ENCODE measurements at places on chromosomes 3 and 15.

- peak; percentile 57 for DNase-seq
These were observed 364.6 kb upstream of the EPHA6 start for GRCh38 chr3:96449803-96450202.

GRCh38 chr3:10855083-10855870 lies 39.2 kb downstream of the SLC6A11 start:
- no peak for DNase-seq

GRCh38 chr15:53437985-53438841 lies 321.2 kb downstream of the WDR72 start:
- no peak for DNase-seq

DNA sequence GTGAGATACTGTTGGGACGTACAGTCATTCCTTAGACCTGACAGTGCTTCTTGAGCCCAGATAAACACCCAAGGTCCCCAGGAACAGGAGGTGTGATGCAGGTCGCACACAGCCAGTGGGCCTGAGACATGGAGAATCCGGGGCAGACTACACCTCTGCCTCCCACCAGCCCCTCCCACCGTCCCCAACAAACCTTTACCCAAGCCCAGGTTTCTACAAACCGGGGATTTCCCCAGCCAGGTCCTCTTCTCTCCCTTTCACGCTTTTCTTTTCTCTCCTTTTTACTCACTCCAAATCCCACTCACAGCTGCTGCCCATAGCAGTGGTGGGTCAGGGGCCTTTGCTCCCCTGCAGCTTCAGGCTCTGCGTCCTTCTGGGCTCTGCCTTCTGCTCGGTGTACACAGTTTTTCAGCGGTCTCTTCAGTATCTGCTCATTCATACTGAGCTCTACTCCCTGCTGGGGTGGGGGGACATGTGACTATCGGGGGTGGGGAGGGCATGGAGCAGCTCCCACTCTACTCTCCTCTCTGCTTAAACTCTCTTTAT lies 4.8 kb upstream of the PCSK6 start:
- DNase-seq = no peak

GRCh38 chr3:119346076-119346496 lies 51.9 kb downstream of the ARHGAP31 start:
- DNase-seq = no peak

DNA sequence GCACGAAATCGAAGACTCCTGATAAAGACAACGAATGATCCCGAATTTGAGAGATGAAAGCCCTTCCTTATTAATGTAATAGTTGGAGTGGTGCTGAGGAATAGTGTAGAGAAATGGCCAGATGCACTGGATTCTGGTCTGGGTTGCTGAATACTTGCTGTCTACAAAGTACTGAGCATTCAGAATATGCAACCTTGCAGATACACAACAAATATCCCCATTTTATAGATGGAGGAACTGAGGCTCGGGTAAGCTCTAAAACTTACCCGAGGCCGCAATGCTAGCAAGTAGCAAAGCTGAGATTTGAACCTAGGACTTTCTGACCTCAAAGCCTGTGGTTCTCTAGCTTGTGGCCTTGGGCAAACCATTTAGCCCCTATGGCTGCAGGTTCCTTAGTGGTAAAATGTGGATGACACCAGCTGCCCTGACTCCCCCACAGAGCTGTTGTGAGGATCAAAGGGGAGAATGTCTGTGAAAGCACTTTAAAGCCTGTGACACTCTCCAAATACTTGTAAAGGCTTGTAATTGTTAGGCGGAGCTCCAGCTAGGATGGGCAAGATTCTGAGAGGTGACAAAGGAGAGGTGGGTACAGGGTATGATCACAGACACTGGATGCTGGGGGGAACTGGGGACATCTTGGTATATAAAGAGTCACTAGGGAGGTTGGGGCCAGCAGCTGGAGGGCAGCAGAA lies 39.8 kb downstream of the FOXB1 start:
- DNase-seq = no peak

GRCh38 chr3:89698208-89698830 lies 590.9 kb downstream of the EPHA3 start:
- no peak for DNase-seq

- no peak for DNase-seq
These were observed 1188.8 kb upstream of the CADM2 start for GRCh38 chr3:83769791-83770663.

GRCh38 chr3:59189526-59189925 lies 139.7 kb upstream of the CFAP20DC start:
- DNase-seq = no peak

DNA sequence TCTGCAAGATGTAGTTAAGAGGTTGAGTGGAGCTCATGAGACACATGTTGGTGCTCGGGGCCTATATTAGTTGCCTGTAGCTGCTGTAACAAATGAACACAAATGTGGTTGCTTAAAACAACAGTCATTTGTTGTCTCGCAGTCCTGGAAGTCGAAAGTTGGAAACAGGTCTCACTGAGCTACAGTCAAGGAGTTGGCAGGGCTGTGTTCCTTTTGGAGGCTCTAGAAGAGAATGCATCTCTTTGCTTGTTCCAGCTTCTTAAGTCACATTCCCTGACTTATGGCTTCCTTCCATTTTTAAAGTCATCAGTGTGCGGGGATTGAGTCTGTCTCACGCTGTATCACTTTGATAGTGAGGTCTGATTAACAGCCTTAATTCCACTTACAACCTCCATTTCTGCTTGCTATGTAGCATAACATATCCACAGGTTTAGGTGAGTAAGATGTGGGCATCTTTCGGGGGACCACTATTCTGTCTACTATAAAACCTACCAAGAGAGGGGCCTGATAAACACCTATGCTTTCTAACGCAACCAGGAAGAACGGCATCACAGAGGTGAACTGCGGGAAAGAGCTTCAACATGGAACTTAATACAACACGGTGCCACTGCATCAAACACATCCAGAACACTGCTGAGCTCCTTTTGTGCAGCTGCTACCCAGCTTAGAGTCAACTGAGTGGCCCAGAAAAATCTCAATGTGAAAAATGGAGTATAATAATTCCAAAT lies 119.4 kb downstream of the ATP10A start:
- no peak for DNase-seq

DNA sequence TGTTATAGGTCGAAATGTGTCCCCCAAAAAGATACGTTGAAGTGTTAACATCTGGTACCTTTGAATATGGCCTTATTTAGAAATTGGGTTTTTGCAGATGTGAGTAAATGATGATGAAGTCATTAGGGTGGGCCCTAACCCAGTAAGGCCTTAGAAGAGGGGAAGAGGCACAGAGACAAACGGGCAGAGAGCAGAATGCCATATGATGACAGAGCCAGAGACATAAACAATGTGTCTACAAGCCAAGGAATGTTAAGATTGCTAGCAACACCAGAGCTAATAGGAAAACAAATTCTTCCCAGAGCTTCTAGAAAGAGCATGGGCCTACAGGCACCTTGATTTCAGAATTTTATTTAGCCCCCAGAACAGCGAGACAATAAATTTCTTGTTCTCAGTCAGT lies 693.1 kb upstream of the NECTIN3 start:
- DNase-seq = no peak

- no peak for DNase-seq
These were observed 114.8 kb downstream of the CACNA2D3 start for GRCh38 chr3:54237109-54237508.

DNA sequence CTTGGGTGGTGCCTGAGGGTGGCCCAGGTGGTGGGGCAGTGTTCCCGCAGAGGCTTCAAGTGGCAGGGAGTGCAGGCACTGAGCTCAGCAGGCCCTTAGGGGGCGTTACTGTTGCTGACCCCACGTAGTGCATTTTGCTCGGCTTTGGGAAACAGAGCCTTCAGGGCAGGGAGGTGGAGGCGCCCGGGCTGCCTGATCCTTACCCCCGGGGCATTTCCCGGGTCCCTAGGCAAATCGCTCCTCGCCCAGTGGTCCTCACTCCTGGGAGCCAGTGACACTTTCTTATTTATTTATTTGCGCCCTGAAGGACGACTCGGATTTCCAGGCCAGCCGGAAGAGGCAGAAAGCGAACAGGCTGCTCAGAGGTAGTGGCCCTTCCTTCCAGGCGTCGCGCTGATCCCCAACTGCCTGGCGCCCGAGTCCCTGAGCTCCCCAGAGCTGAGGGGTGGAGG lies 10.1 kb upstream of the FOXB1 start:
- DNase-seq = no peak

GRCh38 chr3:143206955-143207337 lies 87.4 kb downstream of the CHST2 start:
- DNase-seq = no peak

GRCh38 chr15:65738649-65739048 lies 53.4 kb downstream of the DENND4A start:
- DNase-seq = no peak

DNA sequence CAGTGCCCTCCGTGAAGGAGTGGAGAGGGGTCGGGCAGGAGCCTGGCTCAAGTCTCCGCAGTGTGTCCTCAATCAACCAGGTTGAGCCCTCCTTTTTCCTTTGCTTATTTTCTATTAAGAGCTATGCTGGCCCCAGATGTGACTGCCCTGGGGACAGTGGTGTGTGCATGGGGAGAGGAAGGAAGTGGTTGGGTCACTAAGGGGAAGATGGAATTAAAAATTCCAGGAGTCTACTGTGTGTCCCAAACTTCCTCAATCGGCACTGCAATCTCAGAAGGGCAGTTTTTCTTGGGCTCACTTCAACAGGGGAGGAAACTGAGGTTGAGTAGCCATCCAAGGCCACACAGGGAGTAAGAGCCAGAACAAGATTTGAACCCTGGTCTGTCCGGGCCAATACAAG lies 13.7 kb upstream of the GRIP2 start:
- DNase-seq = no peak

GRCh38 chr3:72696815-72697214 lies 151.4 kb downstream of the SHQ1 start:
- no peak for DNase-seq

DNA sequence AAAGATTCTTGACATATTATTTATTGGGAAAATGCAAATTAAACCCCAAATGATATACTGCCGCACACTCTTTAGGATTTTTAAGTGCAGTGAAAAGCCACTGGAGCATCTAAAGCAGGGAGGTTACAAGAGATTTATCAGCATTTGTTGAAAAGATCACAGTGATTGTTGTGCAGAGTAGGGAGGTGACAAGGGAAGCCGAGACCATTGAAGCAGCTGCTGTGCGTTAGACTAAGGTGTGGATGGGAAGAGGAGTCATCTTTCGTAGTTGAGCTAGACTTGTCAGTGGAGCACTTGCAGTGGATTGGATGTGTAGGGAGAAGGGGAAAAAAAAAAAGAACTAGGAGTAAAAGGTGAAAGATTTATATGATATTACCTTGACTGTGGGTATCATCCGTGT lies 854.6 kb downstream of the NTRK3 start:
- no peak for DNase-seq

DNA sequence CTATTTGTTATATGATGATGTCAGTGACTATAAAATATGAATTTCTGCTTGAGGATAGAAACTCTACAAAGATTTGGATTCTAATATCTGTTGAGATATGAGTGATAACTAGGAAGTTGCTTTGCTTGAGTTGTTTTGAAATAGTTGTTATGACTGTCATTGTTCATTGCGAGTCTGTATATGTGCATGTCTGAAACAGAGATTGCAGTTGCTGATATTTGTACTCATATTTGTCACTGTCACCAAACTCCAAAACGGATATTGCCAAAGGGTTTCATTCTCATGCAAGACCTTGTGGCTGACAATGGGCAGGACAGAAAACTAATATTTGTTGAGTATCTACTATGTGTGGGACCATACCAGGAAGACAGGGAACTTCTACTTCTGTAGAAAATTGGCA lies 240.2 kb downstream of the CD47 start:
- no peak for DNase-seq

GRCh38 chr3:188546835-188547670 lies 393.1 kb downstream of the LPP start:
- DNase-seq = no peak

- no peak for DNase-seq
These were observed 54.9 kb downstream of the IGF1R start for GRCh38 chr15:98703126-98703685.

DNA sequence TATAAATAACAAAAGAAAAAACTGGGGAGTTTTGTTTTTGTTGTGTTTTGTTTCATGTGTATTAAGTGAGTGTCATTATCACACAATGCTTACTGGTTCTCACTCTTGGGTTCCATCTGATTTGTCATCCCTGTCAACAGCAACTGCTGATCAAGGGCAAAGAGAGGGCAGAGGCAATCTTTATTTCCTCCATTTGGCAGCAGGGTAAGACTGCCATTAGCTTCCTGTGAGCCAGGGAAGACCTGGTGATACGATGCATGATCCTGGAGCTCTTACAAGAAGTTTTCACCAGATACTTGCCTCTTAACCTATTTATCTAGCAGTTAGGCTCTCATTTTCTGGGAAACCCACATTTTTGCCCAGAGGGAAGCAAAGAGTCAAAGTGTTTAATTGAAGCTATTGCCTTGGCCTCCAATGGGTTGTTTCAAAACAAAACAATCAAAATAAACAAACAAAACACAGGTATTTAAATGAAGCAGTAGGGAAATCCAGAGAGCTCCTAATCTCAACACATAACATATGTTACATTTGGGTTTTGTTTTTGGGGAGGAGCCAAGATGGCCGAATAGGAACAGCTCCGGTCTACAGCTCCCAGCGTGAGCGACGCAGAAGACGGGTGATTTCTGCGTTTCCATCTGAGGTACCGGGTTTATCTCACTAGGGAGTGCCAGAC lies 529.8 kb downstream of the MAGI1 start:
- no peak for DNase-seq

DNA sequence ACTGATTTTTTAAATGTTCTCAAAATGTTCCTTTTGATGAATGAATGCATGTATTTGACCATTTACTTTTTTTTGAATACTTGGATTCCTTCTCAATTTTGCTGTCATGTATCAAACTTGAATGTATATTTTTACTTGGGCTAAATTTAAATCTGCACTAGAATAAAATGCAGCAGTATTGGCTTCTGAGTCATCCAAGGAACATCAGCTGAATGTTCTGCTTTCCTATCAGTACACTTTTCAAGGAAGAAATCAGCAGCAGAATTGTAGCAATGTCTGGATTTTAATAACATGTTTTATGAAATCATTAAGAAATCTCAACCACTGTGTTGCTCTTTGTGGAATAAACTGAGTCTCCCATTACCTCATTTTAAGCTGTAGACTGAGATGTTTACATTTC lies 57.0 kb upstream of the COL6A6 start:
- DNase-seq = no peak

DNA sequence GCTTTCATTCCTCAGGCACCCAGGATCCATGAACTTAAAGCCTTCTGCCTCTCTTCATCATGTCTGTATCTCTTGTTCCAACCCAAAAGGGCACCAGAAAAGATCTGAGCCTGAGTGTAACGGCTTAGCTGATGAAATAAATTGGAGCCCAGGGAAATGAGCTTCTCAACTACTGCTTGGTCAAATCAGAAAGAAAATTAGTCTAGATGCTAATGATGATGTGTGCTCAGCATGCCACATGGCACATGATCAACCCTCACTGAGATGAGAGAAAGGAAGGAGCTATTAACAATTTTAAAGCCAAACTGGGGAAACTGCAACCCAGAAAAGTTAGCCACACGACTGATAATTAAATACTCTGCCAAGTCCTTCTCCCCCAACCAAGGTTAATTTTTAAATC lies 325.7 kb downstream of the CNTN3 start:
- DNase-seq = no peak

DNA sequence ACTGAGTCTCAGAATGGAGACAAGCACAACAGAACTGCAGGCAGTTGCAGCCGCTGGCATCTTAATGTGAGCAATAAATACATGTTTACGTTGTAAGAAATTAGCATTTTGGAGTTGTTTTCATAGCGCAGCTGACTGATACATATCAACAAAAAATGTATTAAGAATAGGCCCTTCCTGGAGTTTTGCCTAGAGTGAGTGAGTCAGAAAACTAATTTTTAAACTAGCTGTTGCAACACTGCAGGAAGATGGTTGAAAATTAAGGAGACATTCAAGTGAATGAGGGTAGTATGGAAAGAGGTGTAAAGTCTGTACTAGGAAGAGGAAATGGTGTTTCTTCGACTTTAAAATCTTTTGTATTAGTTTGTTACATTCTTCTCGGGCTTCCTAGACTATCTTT lies 39.6 kb upstream of the TIMP4 start:
- DNase-seq = no peak
